ENCODE measurements at places on chromosomes 7 and 10.

- no peak for DNase-seq
Measured at GRCh38 chr10:117790179-117790578, 247.6 kb downstream of the EMX2 start.

DNA sequence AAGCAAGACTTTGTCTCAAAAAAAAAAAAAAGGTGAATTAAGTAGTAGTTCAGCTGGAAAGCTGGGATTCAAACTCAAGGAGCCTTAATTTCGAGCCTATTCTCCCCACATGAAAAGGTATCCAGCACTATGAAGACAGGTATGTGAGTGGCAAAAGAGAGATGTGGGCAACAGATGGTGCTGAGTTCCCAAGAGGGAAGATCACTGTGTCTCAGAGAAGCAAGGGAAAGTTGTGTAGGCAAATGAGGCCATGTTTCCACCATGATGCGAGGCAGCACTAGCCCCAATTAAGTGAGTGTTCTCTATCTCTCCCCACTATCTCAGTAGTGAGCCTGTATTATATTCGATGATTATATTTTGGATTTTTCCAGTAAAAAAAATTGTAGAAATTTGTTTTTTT lies 19.8 kb upstream of the ST7 start:
- no peak for DNase-seq

GRCh38 chr7:41889472-41889871 lies 186.6 kb upstream of the INHBA start:
- DNase-seq: no peak

- DNase-seq: no peak
Measured at GRCh38 chr10:117541405-117541908, 1.1 kb upstream of the EMX2 start.

- DNase-seq: no peak
Measured at GRCh38 chr10:21265622-21266021, 259.9 kb downstream of the SKIDA1 start.

GRCh38 chr10:51063659-51064535 lies 10.4 kb upstream of the PRKG1 start:
- DNase-seq: no peak

GRCh38 chr7:140242057-140243031 lies 65.6 kb upstream of the KDM7A start:
- no peak for DNase-seq

- DNase-seq: no peak
Measured at GRCh38 chr10:101545898-101546297, 42.2 kb downstream of the POLL start.

Data from activated B cell treated with CpG ODN at 0.5 μM for 24 hours (primary cell).